T-helper 22 cell (primary cell): ENCODE measurements at places on chromosomes 6 and 20.

GRCh38 chr20:52242237-52243230, 51.0 kb upstream of the ZFP64 start:
- no peak for DNase-seq

DNA sequence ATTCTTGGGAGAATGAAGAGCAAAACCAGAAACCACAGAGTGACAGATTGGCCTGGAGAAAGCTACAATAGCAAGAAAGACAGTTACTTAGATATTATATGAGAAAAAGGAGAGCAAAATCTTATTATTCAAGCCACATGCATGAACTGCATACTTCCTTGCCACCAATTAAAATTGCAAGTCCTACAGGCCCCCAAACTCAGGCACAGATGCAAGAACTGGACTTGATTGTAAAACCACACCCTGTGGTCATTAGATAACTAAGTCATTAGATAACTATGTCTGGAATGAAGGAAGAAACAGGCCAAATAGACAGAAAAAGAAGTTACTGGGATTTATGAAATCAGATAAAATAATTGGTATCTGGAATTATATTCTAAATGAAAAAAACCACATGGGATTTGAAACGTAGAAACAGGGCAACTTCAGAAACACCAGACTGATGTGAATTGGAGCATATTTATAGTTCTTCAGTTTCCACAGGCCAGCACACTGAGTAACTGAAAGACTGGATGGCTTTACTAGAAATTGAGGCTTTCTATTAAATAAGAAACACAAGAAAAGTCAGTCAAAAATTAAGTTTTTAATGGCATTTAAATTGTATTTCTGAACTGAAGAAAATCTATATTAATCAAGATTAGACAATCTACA, 49.4 kb upstream of the CARMIL1 start:
- no peak for DNase-seq

GRCh38 chr6:125120054-125120590, 33.5 kb upstream of the TPD52L1 start:
- DNase-seq, result no peak

GRCh38 chr6:130625825-130626527, 201.2 kb upstream of the SMLR1 start:
- DNase-seq, result no peak
